ENCODE measurements at places on chromosomes 3 and 15.

- peak; percentile 81 for DNase-seq
Observed at GRCh38 chr3:27431116-27431515, 53.1 kb downstream of the SLC4A7 start.

DNA sequence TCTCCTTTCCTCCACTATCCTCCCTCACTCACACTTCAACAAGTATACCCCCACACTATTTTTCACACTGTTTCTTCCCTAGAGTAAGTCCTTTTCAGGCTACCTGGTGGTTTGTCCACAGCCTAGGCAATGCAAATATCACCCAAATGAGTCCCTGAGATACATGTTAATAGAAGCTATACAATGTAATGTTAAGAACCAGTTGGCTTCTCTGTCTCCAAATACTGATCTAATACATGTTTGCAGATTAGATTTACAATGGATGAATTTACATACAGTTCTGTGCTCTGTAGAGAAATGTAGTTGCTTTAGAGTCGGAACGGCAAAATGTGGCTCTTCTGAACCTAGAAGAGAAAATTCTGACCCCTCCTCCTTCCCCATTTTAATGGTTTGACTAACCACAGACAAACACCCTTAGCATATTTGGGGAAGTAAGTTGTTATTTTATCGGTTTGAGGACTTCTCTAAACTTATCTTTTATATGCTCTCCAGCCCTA, 63.6 kb upstream of the MBNL1 start:
- DNase-seq: no peak

DNA sequence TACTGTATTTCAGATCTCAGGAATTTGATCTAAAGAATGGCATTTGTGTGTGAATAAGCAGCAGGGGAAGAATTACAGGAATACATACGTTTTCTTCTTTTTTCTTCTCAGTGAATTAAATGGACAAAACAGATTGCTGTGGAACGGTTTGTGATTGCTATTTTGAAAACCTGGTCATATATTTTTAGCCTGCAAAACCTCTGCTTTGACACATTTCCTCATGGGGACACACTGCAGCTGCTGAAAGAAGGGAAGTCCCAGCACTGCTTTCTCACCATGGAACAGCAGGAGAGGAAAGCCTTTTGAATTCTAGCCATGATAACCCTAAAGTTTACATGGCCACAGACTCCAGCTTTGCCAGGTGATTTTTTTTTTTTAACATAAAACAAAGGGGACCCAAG, 315.0 kb downstream of the OXSM start:
- DNase-seq: peak; percentile 38

DNA sequence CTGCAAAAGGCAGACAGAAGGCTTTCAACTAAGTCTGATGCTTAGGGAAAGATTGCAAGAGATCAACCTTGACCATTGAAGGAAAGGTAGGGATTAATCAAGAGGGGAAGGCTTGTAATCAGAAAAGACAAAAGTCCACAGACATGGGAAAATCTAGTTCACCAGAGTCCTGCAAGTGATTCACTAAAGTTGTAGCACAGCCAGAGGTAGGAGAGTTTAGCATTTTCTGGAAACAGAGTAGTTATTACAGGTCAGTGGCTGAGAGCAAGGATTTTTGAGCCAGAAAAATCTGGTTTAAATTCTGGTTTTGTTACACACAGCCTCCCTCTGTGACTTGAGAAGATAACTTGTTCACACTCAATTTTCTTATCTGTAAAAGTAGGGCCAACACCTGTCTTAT, 35.3 kb upstream of the DPPA4 start:
- no peak for DNase-seq

DNA sequence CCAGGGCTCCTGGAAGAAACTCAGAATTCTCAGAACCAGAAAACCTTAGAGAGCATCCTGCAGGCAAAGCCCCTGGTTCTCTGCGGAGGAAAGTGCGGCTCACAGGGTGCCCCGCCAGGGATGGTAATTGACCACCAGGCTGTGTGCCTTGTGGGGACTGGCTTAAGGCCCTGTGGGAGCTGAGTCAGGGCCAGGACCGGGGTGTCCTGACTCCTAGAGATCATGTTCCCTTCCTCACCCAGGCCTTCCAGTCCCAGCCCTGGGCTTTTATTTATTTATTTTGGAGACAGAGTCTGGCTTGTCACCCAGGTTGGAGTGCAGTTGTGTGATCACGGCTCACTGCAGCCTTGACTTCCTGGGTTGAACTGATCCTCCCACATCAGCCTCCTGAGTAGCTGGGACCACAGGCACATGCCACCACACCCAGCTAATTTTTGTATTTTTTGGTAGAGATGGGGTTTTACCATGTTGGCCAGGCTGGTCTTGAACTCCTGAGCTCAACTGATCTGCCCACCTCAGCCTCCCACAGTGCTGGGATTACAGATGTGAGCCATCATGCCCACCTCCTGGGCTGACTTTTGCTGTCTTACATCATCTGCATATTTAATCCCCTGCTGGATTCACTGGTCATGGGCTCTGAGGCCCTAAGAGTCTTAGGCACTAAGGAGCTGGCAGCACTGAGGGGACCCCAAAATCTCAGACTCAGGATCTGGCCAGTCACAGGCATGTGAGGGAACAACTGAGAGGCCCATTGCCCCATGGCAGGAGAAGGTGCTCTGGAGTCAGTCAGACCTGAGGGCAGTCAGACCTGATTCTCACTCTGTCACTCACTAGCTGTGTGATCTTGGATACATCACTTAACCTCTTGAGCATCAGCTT, 20.4 kb upstream of the LAMP3 start:
- no peak for DNase-seq
